NCI-H1417 (cell line): ENCODE measurements at places on chromosomes 2 and 18.

- no peak for DNase-seq
Measured at GRCh38 chr2:33552758-33553461, 46.2 kb downstream of the FAM98A start.

GRCh38 chr2:201999279-201999678, 34.4 kb upstream of the FZD7 start:
- no peak for DNase-seq

GRCh38 chr2:17592731-17593409, 52.4 kb downstream of the VSNL1 start:
- DNase-seq = no peak

DNA sequence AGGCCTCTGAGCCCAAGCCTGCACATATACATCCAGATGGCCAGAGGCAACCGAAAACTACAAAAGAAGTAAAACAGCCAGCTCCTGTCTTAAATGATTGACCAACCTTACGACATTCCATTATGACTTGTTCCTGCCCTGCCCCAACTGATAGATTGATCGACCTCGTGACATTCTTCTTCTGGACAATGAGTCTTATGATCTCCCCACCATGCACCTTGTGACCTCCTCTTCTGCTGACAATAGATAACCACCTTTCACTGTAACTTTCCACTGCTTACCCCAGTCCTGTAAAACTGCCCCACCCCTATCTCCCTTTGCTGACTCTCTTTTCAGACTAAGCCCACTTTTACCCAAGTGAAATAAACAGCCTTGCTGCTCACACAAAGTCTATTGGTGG, 670.0 kb upstream of the PKDCC start:
- DNase-seq = no peak

DNA sequence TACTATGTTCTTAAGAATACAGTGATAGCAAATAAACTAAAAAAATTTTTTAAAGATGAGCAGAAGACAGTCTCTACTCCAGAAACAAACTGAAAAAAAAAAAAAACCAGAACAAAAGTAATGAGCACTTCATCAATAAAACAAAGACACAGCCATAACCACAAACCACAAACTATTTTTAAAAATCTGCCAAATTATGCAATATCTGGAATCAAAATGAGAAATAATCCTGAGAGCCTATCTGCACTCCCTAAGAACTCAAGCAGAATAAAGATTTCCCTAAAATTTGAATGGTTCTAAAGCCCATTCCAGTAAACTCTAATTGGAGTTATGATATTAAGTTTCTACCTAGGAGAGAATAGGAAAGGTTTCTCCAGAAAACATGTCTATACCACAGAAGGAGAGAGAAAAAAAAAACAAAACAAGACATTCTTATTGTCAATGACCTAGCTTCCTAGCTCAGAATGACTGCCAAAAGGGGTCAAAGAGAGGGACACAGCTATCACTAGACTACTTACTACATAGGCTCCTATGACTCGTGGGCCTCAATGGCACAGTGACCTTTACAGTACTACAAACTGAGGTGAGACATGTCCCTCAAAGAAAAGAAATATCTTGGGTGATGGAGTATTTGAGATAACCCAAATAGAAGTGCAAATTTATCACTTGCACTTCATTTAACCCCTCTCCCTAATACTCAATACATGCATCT, 262.8 kb downstream of the ZEB2 start:
- DNase-seq = no peak

DNA sequence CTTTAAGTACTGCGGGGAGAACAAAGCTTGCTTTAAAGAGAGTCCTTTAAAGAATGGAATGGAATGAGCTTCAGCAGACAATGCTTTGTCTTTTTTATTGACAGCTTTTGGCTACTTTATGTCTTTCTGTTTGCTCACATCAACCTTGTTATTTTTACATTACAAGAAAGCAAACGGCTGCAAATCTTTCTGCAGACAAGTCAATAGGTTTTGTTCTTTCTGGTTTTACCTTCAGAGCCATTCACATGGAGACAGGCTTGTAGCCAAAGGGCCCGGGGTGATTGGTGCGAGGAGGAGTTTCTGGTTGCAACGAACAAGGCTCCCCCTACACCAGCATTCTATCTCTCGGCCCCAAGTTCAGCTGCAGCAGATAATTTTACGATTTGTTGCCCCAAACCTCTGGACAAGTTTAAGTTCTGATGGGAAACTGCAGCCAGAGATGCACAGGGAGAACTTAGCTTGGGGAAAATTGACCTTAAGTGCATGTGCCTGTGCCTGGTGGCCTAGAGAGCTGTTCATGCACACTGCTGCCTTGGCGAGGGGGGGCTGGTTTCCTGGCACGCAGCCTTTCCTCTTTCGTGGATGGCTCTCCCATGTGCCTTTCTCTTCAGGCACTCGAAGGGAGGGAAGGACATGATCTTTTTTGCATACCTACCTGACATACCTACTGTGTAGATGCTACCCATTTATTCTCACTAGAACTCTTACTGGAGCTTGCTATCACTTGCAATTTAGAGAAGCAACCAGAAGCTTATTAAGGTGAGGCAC, 543.2 kb downstream of the DCDC2C start:
- DNase-seq = no peak

DNA sequence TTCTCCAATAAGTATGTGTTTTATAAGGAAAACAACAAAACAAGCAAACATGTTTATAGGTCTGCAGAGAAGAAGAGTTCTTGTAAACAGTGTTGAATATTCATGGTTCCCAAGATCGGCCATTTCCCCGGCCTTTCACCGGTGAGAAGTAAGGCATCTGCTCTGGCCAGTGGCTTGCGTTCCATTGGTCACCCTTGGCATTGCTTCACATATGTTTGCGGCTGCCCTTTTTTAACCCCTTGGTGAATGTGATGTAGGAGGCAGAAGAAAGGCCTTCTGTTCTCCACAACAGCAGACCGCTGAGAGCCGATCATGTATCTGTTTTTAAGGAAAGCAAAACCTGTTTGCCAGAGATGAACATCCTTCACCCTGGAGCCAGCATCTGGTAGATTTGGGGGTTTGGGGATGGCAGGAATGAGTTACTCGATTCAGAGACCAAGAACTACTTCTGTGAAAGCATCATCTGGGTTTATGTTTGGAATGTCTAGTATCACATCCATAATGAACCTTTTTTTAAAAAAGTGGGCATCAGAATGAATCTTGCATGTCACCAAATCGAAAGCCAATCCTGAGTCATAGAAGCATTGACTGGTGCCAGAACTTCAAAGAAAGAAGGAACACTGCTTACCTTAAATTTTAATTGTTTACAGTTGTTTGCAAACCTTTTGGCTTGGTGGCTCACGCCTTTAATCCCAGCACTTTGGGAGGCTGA, 112.3 kb downstream of the AGAP1 start:
- no peak for DNase-seq
